ENCODE measurements at places on chromosomes 1 and 21. TPM values are rescaled to one million over a fixed set of nuclear protein-coding genes. Genes with fewer than 3 reads are reported as not detected.

MYOM3 gene
- total RNA-seq = not detected

ARHGEF2 gene
- total RNA-seq = 222 TPM

ADARB1 gene
- total RNA-seq = 49.2 TPM

DIO1 gene
- not detected for total RNA-seq

CCDC190 gene
- total RNA-seq = not detected

Measured in glutamatergic neuron (in vitro differentiated cells).